ENCODE measurements at places on chromosomes 1 and 21.

DNA sequence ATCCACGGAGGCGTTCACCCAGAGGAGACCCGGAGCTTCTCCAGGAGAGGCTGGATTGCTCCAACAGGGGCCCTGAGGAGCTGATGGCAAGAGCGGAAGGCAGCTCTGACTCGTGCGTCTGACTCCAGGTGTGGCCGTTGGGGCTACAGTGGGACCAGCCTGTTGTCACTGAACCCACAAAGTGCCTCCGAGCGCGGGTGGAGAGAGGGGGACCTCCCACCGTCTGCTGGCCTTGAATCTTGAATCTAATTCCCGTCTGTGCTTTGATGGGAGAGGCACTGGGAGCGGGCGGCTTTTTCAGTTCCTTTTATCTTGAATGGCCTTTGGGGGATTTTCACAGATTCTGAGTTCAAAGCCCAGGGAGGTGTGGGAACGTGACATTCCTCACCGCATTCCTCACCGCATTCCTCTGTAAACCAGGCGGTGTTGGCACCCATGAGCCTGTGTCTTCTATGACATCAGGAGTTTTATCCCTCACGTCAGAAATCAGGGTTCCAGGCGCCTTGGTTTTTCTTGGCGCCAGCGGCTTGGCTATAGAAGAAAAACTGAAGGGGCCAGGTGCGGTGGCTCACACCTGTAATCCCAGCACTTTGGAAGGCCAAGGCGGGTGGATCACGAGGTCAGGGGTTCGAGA, 39.2 kb upstream of the COL18A1 start:
- DNase-seq = peak; percentile 61

DNA sequence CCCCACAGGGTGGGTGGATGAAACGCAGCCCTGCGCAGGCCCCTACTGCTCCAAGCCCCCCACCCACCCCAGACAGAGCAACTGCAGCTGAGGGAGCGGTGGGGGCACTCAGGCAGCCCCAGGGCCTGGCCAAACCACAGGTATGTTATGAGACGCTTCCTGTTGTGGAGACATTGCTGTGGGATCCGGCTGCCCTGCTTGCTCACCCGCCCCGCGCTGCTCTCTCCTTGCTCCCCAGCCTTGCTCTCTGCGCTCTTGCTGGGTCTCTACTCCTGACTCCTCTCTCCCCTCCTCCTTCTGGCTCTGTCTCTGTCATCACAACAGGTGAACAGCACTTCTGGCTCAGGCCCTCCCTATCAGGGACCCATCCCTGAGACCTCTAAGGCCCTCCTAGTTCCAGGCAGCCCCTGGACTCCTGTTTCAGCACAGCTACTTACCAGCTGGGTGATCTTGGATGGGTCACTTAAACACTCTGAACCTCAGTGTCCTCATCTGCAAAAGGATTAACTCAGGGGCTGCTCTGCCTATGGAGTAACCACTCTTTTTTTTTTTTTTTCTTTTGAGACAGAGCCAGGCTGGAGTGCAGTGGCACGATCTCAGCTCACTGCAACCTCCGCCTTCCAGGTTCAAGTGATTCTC, 15.9 kb downstream of the COL8A2 start:
- no peak for DNase-seq

- DNase-seq = no peak
Observed at GRCh38 chr1:10598389-10598702, 123.6 kb downstream of the PEX14 start.

DNA sequence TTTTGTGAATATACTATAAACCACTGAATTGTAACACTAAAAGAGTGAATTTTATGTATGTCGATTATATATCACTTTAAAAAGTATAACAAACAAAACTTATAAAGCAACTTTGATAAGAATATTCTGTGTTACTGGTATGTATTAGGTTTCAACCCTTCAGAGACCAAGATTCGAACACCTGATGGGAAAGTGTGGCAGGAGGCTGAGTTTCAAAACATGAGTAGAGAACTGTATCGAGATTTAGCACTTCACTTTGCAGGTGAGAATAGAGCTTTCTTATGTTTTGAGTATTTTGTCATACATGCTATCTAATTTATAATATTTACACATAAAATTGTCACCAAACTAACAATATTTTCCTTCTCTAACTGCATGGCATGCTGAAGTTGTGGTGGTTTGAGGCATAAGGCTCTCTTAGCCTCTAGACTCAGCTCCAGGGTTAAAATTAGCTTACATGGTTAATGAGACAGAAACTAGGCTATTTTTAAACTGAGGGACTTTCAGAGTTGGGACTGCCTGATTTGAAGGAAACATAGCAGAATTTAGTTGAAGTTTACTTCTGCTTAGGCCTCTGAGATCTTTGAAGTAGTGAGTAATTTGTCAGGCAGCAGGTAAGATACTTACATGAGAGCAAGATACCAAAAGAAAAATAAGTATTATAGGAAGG, 48.6 kb downstream of the CEP350 start:
- no peak for DNase-seq

GRCh38 chr1:245094092-245094491, 60.7 kb upstream of the KIF26B start:
- DNase-seq = no peak

DNA sequence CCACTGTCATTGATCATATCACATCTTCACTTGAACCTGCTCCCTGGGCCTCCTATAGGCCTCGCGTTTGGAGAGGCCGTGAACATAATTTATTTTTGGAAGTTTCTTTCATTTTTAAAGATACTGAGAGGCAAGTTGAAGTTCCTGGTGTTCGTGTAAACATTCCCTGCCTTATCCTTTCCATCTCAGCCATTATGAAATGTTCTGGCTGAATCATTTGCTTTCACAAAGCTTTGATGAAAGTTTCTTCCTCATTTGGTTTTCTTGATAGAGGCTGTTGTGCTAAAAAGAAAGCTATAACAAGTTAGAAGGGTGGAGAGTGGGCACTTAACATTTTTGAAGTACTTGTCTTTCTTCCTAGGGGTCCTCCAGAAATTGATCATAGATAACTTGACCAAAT, 15.5 kb downstream of the CAMTA1 start:
- DNase-seq = no peak

DNA sequence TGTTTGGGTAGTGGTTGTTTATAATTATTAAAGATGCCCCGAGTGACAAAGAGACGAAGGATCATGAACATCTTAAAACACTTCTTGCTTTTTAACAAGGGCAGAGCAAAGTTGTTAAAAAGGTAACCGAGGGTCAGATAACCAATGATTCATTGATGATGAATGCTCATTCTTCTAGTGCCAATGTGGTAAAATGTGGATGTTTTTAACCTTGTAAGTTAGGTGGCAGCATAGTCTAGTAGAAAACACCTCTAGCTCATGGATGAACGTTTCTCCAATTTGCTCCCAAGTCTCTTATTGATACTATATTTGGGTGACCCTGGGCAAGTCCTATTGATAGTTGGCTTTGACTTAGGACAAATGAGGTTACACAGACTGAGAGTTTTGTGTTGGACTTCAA, 167.9 kb downstream of the KIF26B start:
- no peak for DNase-seq

DNA sequence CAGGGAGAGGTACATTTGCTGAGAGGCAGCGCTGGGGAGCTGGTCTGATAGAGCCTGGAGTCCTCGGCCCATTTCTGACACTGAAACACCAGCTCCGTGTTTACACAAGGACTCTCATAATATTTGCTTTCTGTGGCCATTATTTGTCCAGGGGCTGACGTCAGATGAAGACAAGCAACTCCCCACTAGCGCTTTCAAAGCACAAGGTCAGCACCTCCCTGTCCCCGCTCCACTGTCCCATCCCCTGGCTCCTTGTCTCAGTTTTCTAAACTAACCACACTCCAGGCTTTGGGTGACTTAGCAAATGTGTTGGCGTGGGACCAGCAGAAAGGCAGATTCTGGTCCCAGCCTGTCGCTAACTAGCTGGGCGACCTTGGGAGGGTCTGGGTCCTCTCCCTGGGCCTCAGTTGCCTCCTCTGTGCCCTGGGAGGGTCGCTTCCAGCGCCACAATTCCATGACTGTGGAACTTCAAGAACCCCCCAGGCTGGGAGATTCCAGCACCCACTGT, 37.4 kb upstream of the ZBTB40 start:
- DNase-seq = peak; percentile 67

DNA sequence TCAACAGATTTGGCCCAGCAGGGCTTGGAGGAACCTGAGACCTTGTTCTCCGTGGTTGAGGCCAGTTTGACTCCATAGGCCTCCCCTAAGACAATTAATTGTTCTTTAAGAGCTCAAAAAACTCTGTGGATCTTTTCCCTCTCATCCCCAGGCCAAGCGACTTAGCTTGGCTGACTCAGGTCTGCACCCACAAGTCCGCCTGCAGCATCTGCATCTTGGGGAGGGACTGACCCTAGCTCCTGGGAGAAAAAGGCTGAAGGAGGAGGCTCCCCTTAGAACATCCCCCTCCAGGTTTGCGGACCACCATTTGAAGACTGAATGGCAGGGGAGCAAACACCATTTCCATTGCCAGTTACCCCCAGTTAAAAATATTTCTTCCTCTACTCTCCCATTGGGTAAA, 1.5 kb upstream of the HES2 start:
- no peak for DNase-seq
